Activated T-cell treated with anti-CD3 and anti-CD28 coated beads, Interleukin-2, amount 50 U/mL, for 48 hours (primary cell): ENCODE measurements at places on chromosomes 6 and 20.

GRCh38 chr6:125192610-125192930 lies 39.0 kb downstream of the TPD52L1 start:
- DNase-seq: no peak

DNA sequence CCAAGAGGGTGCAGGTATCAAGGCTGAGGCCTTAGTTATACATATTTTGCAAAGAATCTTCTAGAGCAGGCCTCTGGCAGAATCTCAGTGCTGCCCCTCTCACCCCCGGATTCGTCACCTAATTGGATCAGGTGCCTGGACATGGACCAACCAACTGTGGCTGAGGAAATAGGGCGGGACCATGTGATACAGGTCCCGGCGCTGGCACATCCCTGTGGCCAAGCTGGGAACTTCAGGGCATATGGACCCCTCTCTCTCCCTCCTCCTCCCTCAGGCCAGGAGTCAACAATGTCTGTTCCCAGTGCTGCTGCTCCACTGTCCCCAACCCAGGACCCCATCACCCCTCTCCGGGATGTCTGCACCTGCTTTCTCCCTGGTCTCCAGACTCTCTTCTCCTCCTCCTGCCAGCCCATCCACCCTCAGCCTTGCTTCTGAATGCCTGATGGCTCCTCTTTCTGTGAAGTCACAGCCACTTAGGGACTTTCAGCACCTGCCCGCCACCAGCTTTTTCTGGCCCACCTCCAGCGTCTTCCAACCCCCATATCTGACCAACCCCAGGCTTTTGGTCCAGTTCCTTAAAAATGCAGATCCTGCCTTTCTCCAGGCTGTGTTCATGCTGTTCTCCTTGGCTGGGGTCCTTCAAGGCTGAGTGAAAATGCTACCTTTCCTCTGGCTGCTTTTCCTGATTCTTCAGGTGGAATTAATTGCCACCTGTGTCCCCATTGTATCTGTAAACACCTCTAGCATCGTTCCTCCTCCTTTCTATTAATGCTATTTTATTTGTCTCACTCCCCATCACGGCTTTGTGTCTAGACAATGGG lies 19.0 kb upstream of the MLN start:
- DNase-seq: no peak

- no peak for DNase-seq
These were observed 47.2 kb upstream of the CCN2 start for GRCh38 chr6:131998255-131998982.

- no peak for DNase-seq
These were observed 212.7 kb upstream of the PLN start for GRCh38 chr6:118335325-118335816.

DNA sequence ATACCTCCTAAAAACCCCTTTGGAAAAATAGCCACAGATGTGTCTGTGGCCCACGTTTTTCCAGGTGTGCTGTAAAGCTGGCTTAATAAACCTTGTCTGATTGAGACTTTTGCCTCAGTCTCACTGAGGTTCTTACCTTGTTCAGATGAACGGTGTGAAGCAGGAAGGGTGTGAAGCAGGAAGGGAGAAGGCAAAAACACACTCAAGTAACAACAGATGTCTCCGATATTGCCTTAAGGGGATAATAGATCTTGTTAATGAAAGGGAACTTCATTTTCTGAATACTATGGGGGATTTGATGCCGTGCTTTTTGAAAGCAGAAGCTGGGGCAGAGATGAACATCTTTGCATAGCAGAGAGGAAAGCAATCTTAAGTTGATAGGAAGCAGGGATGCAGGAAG lies 37.8 kb downstream of the EDN1 start:
- DNase-seq: no peak

DNA sequence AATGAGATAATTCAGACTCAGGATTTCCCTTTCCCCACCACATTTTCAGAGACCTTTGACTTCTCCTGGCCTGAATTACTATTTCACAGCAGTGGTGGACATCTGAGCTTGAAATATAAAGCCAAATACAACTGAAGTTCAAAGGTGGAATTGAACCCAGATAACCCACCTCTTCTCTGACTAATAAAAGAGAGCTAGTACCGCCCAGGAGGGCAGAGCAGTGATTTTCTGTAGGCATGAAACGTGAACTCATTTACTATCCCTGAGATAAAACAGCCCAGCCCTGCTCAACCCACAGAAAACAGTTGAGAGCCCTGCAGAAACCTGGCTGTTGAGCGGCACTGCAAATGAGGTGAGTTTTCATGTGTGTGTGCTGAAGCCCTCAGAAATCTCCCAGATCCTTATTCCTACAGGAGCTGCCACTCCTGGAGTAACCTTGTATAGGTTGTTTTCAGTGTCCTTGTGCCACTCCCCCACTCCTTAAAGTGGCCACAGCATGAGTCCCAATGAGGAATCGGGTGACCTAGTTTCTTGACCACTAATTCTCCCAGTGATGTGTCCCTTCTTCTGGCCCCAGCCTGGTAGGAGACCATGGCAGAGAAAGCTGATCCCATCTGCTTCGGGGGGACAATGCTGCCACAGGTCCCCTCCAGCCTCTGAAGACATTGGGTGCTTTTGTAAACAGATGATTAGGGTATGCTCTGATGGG lies 99.2 kb downstream of the NOL4L start:
- no peak for DNase-seq

GRCh38 chr20:51391926-51392325 lies 150.6 kb downstream of the NFATC2 start:
- DNase-seq: no peak

- no peak for DNase-seq
These were observed 283.7 kb upstream of the SOX4 start for GRCh38 chr6:21309807-21310221.

- no peak for DNase-seq
These were observed 48.6 kb downstream of the FKBP5 start for GRCh38 chr6:35640017-35640664.

- DNase-seq: no peak
These were observed 122.1 kb upstream of the BCLAF1 start for GRCh38 chr6:136411453-136412354.

- DNase-seq: no peak
These were observed 115.8 kb downstream of the TBC1D7 start for GRCh38 chr6:13212538-13212937.

DNA sequence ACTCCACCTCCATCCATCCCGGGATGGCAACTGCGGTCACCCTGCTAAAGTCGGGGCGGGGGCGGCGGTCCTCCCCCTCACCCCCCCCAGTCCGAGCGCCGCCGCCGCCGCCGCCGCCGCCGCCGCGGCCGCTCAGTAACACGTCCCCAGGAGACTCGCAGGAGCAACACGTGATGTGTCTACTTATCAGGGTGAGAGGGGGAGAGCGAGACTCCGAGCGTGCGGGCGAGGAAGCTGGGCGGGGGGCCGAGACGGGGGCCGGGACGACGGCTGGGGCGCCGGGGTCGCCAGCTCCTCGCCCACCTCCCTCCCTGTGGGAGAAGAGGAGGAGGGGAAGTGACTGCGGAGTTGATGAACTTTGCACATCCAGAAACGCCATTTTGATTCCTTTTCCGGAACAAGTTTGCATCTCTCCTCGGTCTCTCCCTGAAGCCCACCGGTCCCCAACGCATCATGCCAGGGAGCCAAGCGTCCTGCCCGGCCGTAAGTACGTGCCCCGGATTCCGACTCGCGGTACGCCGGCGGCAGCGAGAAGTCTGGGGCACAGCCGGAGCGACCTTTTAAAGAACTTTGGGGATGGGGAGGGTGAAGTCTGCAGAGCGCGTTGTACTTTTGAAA lies at the start of gene RREB1:
RREB1 (plus strand) TSS at position 384 of the 618 bp plus-strand sequence. CDS start 73,951 bp downstream, outside the sequence.
- peak; percentile 75 for DNase-seq

GRCh38 chr6:134721060-134721405 lies 228.9 kb downstream of the ALDH8A1 start:
- no peak for DNase-seq

- no peak for DNase-seq
These were observed 17.9 kb downstream of the PLCG1 start for GRCh38 chr20:41155261-41155660.

GRCh38 chr6:30321692-30322388 lies 4.9 kb upstream of the TRIM39 start:
- no peak for DNase-seq

DNA sequence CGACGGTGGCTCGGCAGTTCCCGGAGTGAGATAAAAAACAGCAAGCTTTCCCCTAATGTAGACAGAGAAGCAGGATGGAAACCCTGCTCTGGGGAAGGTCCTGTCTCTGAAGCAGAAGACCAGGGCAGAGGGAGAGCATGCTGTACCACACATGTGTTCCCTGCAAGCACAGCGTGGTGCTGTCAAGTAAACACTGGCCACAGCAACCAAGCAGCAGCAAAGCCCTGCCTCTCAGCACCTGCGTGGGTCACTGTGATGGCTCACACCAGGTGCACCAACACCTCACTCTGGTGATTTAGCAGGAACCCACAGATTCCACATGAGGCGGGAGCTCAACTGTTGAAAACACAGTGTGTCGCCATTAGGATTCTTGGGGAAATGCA lies 65.2 kb upstream of the TXNDC5 start:
- DNase-seq: no peak

DNA sequence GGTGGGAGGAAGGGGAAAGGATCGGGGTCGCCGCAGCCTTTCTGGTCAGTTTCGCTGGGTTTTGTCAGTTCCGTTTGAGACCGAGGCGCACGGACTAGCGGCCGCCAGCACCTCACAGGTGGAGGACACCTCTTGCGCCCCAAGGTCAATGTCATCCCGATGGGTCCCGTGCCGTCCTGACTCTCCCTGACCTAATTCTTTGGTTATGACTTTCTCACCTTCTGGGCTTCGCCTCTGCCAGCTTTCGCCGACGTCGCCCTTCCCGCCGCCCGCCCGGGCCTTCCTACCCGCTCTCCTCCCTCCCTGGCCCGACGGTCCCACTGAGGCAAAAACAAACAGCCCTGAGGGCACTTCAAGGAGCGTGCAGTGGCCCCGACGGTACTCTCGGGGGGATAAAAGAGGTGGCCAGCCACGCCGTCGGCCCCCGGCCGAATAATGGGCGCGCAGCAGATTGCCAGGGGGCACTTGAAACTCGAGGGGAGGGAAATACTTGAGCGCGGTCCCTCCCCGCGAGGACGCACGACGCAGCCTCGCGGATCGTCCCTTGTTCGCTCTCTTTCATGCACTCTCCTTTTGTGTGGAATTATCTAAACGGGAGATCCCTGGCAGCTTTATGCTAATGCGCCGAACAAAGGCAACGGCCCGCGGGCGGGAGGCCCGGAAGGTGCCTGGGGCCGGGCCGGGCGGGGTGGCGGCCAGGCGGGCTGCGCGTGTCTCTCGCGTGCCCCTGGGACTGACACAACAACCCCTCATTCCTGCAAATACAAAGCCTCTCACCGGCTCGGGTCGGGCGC lies 3.9 kb upstream of the INSM1 start:
- DNase-seq: peak; percentile 52

GRCh38 chr6:34969662-34970265 lies 80.7 kb downstream of the ANKS1A start:
- DNase-seq: no peak

DNA sequence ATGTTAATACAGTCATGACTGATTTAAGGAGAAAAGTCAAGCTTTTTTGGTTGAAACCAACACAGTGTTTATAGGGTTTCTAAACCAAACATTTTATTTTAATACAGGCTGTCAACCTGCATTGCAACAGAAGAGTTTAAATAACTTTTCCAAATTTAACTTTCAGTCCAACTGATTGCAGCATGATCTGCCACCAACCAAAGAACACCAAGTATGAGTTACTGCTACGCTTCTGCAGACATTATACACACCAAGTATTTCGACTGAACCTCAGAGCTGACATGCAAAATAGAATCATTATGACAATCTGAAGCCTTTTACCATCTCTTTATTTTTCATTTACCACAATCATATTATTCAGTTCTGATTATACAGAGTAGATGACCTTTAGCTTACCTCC lies 151.2 kb upstream of the DST start:
- no peak for DNase-seq

DNA sequence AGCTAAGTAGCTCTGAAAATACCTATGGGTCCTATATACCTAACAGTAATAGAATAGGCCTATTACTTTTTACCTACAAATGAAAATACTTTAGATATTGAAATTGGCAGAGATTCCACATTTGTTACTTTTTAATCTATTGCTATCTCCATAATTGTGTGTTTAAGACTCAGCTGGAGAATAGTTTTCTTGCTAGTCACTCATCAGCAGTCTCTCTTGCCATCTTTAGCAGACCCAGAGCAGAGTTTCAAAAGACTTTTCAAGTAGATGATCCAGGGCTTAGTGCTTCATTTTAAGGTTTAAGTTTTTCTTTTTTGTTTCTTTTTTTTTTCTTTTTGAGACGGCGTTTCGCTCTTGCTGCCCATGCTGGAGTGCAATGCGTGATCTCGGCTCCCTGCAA lies 12.9 kb downstream of the ANKS1A start:
- DNase-seq: no peak
